ENCODE measurements at places on chromosomes 6 and 20. TPM values are rescaled to one million over a fixed set of nuclear protein-coding genes. Genes with fewer than 3 reads are reported as not detected.

- H3K27me3 ChIP-seq, result peaks cover 22% of the 10 kb centered on the region
- no peak for DNase-seq
- H3K4me3 ChIP-seq, result no peak overlapping the region
- H3K36me3 ChIP-seq, result no peaks in the 10 kb centered on the region
Observed at GRCh38 chr6:168364793-168365421, 45.3 kb upstream of the DACT2 start.

DNA sequence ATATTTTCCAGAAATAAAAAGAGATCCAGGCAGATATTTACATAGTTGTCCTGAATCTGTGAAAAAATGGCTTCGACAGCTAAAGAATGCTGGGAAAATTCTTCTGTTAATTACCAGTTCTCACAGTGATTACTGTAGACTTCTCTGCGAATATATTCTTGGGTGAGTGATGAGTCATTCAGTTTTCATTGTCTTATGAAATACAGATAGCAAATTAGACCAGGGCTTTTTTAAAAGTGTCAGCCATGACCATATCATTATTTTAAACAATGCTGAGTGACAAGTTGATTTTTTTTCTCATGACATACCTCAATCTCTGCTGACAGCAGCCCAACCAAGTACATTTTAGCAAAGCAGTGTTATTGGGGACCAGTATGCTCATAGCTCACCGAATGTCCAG lies 32.8 kb downstream of the TSPYL4 start:
- H3K27me3 ChIP-seq, result no peaks in the 10 kb centered on the region
- DNase-seq, result no peak
- no peaks in the 10 kb centered on the region for H3K4me1 ChIP-seq
- no peaks in the 10 kb centered on the region for H3K36me3 ChIP-seq
- H3K27ac ChIP-seq, result no peak overlapping the region

GRCh38 chr20:49647550-49647949 lies 66.1 kb downstream of the B4GALT5 start:
- H3K4me1 ChIP-seq, result peaks cover 20% of the 10 kb centered on the region
- peak; percentile 73 for DNase-seq
- H3K36me3 ChIP-seq, result peaks cover 51% of the 10 kb centered on the region
- H3K27me3 ChIP-seq, result no peaks in the 10 kb centered on the region

- no peak overlapping the region for H3K27ac ChIP-seq
- H3K27me3 ChIP-seq, result no peaks in the 10 kb centered on the region
- no peak for DNase-seq
- H3K4me3 ChIP-seq, result no peak overlapping the region
Observed at GRCh38 chr6:3296078-3296477, 37.3 kb downstream of the PSMG4 start.

DNA sequence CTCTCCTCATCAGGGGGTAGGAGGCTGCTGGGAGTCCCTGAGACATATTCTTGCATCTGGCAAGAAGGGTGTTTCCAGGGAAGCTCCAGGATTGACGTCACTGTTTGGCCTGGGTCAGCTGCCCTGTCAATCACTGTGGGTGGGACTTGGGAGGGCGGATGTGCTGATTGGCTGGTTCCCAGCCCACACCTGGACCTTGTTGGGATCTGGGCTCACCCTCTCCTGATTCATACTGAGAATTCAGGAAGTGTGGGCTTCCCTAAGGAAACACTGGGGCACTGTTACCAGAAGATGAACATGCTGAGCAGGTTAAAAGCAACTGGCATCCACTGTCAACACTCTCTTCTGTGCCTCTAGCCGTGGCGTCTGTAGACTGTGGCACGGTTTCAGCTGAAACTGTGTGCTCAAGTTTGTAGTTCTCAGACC lies 36.5 kb downstream of the CDH26 start:
- peak overlapping the region; percentile 66 for H3K27ac ChIP-seq
- H3K27me3 ChIP-seq, result no peaks in the 10 kb centered on the region
- no peak overlapping the region for H3K4me3 ChIP-seq
- no peaks in the 10 kb centered on the region for H3K36me3 ChIP-seq
- DNase-seq, result peak; percentile 92

- H3K27me3 ChIP-seq, result no peaks in the 10 kb centered on the region
- H3K36me3 ChIP-seq, result no peaks in the 10 kb centered on the region
- H3K27ac ChIP-seq, result peak overlapping the region; percentile 76
- H3K4me1 ChIP-seq, result peaks cover 47% of the 10 kb centered on the region
Observed at GRCh38 chr6:149129371-149130077, 188.0 kb upstream of the TAB2 start.

DNA sequence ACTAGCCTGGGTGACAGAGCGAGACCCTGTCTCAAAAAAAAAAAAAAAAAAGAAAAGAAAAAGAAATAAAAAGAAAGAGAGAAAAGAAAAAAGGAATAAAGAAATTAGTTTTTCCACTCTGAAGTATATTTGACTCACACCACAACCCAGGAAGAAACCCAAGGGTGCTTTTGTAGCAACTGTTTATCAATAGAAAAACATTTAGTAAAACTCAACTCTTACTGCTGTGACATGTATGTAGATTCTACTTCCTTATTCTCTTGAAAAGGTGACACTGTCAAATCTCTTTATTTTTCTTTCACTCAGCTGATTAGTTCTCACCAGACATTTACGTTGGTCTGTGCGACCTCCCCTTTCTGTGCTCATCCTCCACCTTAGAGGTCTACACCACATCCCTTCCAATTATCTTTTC lies 99.9 kb upstream of the SHLD1 start:
- no peaks in the 10 kb centered on the region for H3K27me3 ChIP-seq
- DNase-seq, result no peak
- H3K4me3 ChIP-seq, result no peak overlapping the region
- H3K36me3 ChIP-seq, result no peaks in the 10 kb centered on the region

- H3K27ac ChIP-seq, result no peak overlapping the region
- no peak for DNase-seq
- no peak overlapping the region for H3K4me3 ChIP-seq
- no peaks in the 10 kb centered on the region for H3K4me1 ChIP-seq
- H3K36me3 ChIP-seq, result no peaks in the 10 kb centered on the region
Observed at GRCh38 chr6:62479697-62480220, 193.7 kb upstream of the KHDRBS2 start.

GRCh38 chr6:19638931-19639330 lies 198.2 kb upstream of the ID4 start:
- no peaks in the 10 kb centered on the region for H3K27me3 ChIP-seq
- DNase-seq, result no peak
- H3K36me3 ChIP-seq, result no peaks in the 10 kb centered on the region

DNA sequence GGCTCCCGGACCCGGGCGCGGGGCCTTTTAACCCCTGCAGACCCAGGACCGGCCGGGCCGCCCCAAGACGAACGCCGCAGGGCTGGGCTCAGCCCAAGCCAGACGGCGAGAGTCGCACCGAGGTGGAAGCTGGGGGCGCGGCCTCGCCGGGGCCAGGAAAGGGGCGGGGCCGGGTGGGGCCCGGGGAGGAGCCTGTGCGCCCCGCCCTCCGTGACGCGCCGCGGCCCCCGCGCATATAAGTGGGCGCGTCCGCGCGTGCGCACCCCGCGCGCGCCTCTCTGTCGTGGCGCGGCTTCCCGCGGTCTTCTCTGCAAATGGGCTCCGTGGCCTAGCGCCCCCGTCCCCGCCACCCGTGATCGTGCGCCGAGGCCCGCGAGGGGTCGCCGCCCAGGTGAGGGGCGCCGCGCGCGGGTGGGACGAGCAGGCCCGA lies at the start of gene PPDPF:
PPDPF (plus strand) TSS at position 262 of the 430 bp plus-strand sequence. CDS start 544 bp downstream, outside the sequence.
- H3K27ac ChIP-seq, result peak within 1 kb of the TSS; percentile 75
- peak within 1 kb of the TSS; percentile 99 for H3K4me3 ChIP-seq
- H3K36me3 ChIP-seq, result peaks cover 24% of the 10 kb centered on the region
- no peaks in the 10 kb centered on the region for H3K27me3 ChIP-seq
- peaks cover 13% of the 10 kb centered on the region for H3K4me1 ChIP-seq
- DNase-seq, result peak; percentile 84

- H3K27ac ChIP-seq, result no peak overlapping the region
- H3K27me3 ChIP-seq, result peaks cover 29% of the 10 kb centered on the region
- no peaks in the 10 kb centered on the region for H3K4me1 ChIP-seq
Observed at GRCh38 chr6:167676666-167677421, 149.9 kb upstream of the AFDN start.

- no peaks in the 10 kb centered on the region for H3K36me3 ChIP-seq
- no peak overlapping the region for H3K4me3 ChIP-seq
- peaks cover 6% of the 10 kb centered on the region for H3K27me3 ChIP-seq
Observed at GRCh38 chr6:146335336-146335735, 208.3 kb upstream of the RAB32 start.

DNA sequence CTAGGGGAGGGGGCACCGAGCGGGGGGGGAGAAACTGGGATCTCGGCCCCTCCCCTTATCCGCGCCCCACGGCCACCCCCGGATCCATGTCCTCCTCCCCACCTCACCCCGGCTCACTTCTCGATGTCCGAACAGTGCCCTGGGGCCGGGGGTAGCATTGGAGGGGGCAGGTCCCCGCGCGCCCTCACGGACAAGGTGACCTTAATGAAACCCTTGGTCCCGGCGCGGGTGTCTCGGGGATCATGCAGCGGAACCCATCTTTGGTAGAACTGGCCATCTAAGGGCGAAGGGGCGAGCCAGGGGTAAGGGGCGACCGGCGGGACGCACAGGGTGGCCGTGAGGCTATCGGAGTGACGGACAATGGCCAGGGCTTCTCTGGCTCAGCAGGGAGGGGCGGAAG lies 13.6 kb upstream of the SPAG4 start:
- no peaks in the 10 kb centered on the region for H3K36me3 ChIP-seq
- no peak overlapping the region for H3K27ac ChIP-seq
- H3K4me3 ChIP-seq, result no peak overlapping the region
- no peak for DNase-seq
- H3K4me1 ChIP-seq, result peaks cover 13% of the 10 kb centered on the region

DNA sequence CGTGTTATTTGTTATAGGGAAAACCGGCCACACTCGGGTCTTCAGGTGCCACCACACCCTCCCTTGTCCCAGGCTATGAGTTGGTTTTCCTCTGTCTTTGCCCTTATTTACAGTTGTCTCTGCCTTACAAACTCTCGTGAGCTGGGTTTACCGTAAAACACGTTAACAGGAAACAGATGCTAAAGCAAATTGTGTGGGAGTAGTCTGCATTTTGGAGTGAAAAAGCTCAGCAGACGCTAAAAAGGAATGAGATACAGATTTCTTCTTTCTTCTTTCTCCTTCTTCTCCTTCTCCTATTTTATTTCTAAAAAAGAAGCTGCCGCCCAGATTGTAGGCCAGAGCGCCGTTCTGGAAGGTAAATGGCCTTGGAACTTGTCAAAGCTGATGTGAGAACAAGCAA lies 51.9 kb downstream of the APCDD1L start:
- no peaks in the 10 kb centered on the region for H3K27me3 ChIP-seq
- H3K4me1 ChIP-seq, result no peaks in the 10 kb centered on the region
- no peaks in the 10 kb centered on the region for H3K36me3 ChIP-seq
- no peak for DNase-seq

DNA sequence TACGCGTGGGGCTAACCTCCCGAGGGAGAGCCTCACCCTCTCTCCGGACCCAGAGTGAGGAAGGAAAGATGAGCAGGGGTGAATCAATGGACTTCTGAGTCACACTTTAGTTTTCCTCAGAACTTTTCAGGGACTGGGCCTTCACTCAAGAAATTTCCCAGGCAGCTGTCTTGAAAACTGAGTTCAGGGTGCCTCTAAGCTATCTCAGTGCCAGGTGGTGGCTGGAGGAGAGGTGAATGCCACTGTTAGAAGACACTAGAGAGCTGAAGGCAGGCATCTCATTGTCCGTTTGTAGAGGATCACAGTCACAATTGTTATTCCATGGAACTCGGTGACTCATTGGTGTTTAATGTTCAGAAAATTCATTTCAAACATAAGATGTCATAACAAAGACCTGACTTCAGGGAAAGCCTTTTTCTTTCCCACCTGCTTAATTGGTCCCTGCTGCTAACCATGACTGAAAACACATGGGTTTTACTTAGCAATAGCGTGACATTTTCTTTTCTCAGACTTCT lies 5.3 kb upstream of the SERPINB6 start:
- H3K4me1 ChIP-seq, result peaks cover 54% of the 10 kb centered on the region
- H3K27ac ChIP-seq, result peak overlapping the region; percentile 89
- no peaks in the 10 kb centered on the region for H3K27me3 ChIP-seq
- H3K4me3 ChIP-seq, result peak overlapping the region; percentile 5

GRCh38 chr6:55825402-55826051 lies 49.9 kb downstream of the BMP5 start:
- peaks cover 24% of the 10 kb centered on the region for H3K4me1 ChIP-seq
- H3K27me3 ChIP-seq, result no peaks in the 10 kb centered on the region
- no peak overlapping the region for H3K4me3 ChIP-seq
- no peaks in the 10 kb centered on the region for H3K36me3 ChIP-seq

- H3K36me3 ChIP-seq, result no peaks in the 10 kb centered on the region
- no peak for DNase-seq
- peaks cover 42% of the 10 kb centered on the region for H3K4me1 ChIP-seq
- peak overlapping the region; percentile 76 for H3K27ac ChIP-seq
- H3K27me3 ChIP-seq, result no peaks in the 10 kb centered on the region
- no peak overlapping the region for H3K4me3 ChIP-seq
Observed at GRCh38 chr6:11008821-11009220, 35.3 kb downstream of the ELOVL2 start.

DNA sequence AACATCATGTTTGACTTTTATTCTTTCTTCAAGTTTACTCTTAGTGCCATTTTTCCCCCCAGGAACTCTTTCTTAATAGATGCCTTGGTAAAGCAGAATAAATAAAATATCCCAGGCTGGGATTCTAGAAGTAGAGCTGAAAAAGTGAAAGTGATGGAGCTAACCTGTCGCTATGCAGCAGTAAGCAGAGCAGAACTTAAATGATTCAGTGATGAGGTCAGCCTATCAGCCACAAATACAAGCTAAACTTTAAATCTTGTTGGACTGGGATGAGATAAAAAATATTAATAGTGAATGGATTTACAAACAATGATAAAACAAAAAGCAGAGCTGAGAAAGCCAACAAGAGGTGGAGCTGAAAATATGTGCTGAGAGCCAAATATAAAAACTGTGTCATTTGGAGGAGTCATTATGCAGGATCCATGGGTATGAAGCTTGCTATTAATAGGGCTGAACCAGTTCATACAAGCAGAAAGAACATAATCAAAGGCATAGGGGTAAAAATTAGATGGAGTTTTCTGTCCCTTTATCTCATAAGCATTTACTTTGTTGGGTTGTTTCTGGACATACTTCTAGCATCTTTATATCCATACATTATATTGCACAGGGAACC lies 877.8 kb downstream of the EPHA7 start:
- no peak for DNase-seq
- no peaks in the 10 kb centered on the region for H3K36me3 ChIP-seq
- no peak overlapping the region for H3K27ac ChIP-seq
- no peaks in the 10 kb centered on the region for H3K27me3 ChIP-seq
- H3K4me1 ChIP-seq, result no peaks in the 10 kb centered on the region

- no peak overlapping the region for H3K4me3 ChIP-seq
- DNase-seq, result no peak
- H3K27ac ChIP-seq, result no peak overlapping the region
- H3K36me3 ChIP-seq, result no peaks in the 10 kb centered on the region
- H3K4me1 ChIP-seq, result no peaks in the 10 kb centered on the region
- no peaks in the 10 kb centered on the region for H3K27me3 ChIP-seq
Observed at GRCh38 chr6:148293181-148293995, 49.2 kb upstream of the SASH1 start.

ITPA gene
- 117 TPM for total RNA-seq

KPNA5 gene
- 4.9 TPM for total RNA-seq

CCR6 gene
- not detected for total RNA-seq

ULBP3 gene
- total RNA-seq, result 23.2 TPM

EYA2 gene
- 0.29 TPM for total RNA-seq

SLC52A3 gene
- total RNA-seq, result 5.9 TPM

XPO5 gene
- 50.6 TPM for total RNA-seq

PRSS35 gene
- 3.2 TPM for total RNA-seq

KCNS1 gene
- total RNA-seq, result not detected

RIPPLY2 gene
- not detected for total RNA-seq

HLA-DRB1 gene
- not detected for total RNA-seq

SMIM29 gene
- 25.8 TPM for total RNA-seq

LHFPL5 gene
- total RNA-seq, result not detected

B4GALT5 gene
- total RNA-seq, result 18.1 TPM
